Right cardiac atrium (tissue), 5 donors: ENCODE measurements at places on chromosomes 1 and 21.
A peak's percentile ranks its signal among the peaks of the same experiment; 100 is the strongest.

DNA sequence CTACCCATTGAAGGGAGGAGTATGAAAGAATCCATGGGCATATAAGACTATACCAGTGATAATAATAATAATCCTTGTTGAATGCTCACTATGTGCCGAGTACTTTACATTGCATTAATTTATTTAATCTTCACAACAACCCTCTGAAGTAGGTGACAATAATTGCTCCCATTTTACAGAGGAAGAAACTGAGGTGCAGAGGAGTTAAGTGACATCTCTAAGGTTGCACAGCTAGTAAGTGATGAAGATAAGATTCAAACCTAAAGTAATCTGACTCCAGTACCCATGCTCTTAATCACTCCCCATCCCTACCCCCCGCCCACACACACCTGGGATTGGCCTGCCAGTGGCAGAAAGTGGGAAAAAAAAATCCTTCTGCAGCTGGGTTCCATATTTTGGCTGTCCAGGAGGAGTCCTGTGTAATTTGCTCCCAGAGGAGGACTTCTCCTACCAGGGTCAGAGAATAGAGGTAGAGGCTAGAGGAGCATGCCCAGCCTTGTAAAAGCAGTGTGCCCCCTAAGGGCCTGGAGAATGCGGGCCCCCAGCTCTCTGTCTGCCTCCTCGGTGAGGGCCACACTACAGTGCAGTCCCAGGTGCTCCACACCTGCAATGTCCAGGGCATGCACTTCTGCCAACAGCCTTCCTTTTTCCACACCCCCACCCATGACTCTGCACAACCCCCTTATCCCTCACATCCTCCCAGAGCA is 57.8 kb downstream of the TMEM53 start:
- DNase-seq = no peak

DNA sequence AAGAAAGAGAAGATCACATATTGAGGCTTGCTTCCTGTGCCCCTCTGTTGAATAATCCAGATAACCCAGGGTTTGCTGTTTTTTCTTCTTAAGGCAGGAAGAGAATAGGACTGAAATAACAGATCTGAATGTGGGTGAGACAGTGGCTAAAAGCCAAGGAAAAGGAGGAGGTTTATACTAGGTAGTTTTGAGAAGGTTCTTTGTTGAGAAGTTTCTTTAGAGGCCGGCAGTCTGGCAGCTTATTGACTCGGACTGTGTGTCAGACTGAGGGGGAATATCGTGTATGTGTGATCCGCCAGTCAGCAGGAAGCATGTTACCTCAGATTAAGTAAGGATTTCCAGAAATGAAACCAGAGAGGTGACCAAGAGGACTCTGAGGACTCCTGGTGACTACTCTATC is 119.8 kb downstream of the PLA2G4A start:
- DNase-seq = peak; percentile 37

DNA sequence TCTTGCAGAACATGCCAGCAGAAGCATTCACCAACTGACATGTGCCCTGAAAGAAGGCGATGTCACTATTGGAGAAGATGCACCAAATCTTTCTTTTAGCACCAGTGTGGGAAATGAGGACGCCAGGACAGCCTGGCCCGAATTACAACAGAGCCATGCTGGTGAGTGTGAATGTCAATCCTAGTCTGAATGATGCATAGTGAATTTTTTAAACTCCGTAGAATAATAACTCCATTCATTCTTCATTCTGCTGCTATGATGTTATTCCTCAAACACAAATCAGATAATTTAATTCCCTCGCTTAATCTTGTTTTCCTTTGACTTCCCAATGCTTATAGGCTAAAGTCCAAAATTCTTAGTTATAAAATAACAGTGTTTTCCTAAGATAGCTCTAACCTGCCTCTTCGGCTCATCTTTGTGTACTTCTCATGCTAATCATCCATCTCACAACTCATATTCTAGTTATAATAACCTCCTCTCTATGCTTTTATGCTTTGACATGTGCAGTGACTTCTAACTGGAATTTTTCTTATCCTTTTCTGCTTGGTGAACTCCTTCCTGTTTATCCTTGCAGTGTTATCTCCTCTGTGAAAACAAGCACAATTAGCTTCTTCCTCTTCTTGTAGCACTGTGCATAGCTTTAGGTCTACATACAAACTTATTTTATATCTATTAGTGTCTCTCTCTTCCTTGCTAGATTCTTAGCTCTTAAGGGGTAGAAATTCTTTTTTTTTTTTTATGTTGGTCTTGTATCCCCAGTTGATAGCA is 14.4 kb downstream of the SDCCAG8 start:
- no peak for DNase-seq

- DNase-seq = no peak
Measured at GRCh38 chr1:8021676-8022266, 4.3 kb downstream of the ERRFI1 start.

DNA sequence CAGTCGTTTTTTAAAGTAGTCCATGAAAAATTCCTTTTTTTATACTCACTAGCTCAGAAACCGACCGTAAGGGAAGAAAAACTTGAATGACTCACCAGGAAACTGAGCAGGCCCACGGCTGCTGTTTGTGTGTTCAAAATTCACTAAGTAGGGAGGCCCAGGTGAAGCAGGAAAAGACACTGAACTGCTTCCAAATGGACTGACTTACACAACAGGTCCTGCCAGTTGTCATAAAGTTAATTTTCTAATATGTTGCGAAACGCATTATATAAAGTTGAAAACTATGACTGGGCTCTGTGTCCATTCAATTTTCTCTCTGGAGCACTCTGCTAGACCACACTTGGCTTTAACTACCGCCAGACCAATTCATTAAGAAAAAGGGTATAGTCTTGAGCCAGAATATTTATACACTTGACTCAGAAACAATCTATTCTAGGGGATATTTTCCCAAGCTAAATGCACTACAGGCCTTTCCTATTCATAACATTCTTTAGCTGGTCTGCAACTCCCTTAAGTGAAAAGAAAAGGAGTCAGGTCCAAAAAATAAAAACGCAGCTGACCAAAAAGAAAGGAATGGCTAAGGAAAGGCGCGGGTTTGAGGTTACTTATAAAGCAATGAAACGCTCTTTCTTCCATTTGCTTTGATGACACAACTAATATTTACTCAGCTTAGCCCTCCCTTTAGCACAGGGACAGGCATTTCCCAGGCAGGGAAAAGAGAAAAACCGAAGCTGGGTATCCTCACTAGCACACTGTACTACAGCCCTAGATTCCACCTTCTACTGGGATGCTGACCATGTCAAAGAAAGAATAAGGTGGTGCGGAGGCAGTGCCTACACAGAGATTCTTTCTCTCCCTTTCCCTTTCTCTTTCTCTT is 306.3 kb upstream of the ESRRG start:
- no peak for DNase-seq

- DNase-seq = no peak
Measured at GRCh38 chr1:200422211-200422610, 12.4 kb upstream of the ZNF281 start.

GRCh38 chr1:222525951-222526350 is 22.0 kb downstream of the HHIPL2 start:
- no peak for DNase-seq

GRCh38 chr1:59705466-59706302 is 109.1 kb upstream of the HOOK1 start:
- no peak for DNase-seq

GRCh38 chr1:22754106-22754768 is 43.6 kb downstream of the EPHB2 start:
- no peak for DNase-seq

DNA sequence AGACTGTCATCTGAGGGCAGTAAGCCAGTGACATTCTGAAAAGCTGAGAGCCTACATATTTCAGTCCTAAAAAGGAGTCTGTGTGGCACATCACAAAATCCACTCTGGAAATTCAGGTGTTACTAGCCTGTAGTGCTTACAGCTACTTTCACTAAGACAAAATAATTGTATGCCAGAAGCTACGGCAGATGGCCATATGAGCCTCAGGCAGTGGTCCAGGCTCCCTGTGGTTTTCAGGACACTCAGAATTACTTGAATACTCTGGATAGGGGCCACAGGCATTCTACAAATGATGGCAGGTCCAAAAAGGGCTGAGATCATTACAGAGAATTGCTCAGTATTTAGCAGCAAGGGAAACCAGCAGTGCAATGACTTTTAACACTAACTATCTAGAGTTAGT is 527.1 kb downstream of the MRPL39 start:
- no peak for DNase-seq

DNA sequence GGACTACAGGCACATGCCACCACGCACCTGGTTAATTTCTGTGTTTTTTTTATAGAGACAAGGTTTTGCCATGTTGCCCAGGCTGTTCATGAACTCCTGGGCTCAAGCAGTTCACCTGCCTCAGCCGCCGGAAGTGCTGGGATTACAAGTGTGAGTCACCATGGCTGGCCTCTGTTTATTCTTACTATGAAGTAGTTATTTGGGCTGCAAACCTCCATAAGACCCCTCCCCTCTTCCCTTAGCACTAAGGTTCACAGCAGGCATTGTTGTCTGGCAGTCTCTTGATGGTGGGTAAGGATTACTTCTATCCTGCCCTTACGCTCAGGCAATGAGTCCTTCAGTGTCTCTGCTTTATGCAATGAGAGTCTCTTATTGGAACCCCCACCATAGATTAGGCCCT is 51.8 kb downstream of the ANGPTL1 start:
- DNase-seq = no peak

DNA sequence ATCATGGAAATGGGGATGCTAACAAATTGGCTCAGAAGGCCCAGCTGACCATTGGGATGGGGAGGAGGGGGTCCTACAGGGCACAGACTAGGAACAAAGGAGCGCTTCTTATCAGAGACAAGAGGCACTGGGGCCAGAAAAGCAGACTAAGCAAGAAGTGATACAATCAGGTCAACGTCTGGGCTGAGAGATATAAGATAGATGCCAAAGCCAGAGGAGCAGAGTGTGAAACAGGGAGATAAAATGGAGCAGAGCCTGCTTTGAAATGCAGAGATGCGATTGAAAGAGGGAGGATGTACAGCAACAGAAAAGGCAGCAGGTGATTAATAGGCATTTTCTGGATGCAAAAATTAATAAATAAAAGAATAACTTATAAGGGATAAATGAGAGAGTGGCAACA is 127.5 kb upstream of the SAMSN1 start:
- DNase-seq = no peak

DNA sequence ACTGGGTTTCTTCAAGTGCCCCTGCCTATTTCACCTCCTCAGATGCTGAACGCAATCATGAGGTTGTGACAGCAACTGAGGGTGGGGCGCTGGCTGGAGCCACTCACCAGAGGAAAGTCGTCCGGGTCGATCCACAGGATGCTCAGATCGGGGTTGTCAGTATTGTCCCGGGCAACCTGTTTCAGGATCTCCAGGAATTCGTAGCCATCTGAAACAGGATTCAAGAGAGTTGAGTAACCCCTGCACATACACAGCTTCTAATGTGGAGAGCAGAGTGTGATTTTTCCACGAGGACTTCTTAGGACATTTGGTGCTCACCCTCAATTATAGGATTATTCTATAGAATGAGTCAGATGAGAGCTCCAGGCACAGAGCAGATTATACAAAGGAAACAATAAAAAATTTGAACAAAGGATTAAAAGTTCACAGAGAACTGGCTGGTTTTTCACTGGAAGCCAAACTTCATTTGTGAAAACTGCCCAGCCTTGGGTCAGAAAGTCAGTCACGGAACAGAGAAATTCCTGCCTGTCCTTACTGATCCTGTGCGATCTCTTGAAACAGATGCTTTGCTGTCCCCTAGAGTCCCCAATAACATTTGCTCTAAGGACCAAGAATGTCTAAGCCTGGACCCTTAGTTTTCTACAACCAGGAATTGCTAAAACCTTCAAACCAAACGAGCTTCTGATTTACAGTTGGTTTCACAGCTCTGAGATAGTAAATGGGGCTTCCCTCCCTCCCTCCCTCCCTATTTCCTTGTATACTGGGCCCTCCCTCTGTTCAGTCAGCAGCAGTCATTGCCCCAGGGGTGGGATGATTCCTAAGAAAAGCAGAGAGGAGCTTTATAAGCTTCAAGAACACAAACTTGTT is 63.2 kb downstream of the CASQ2 start:
- DNase-seq = no peak

DNA sequence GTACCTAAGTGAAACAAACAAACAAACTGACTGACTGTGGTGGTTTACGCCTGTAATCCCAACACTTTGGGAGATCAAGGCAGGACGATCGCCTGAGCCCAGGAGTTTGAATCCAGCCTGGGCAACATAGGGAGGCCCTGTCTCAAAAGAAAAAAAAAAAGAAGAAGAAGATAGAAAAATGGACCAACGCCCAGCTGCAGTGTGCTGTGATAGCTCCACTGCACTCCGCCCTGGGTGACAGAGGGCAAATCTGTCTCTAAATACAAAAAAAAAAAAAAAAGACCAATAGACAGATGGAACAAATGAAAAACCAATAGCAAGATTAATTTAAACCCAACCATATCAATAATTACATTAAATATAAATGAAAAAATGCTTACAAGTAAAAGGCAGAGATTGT is 13.9 kb downstream of the AKR7A3 start:
- no peak for DNase-seq

DNA sequence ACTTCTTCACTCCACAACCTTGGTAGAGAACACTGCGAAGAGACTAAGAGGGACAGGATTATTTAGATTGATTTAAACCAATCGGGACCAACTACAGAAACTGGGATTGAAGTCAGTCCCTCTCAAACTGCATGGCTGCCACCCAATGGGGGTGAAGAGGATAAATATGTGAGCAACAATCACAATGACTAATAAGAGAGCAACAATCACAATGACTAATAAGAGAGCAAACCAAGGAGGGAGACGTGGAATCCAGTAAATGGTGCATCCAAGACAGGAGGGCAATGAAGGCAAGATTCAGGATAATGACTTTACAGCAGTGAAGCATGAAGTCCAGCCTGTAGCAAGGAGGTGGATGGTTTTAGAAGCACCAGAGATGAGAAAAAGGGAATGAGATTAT is 322.8 kb downstream of the TTLL7 start:
- DNase-seq = no peak
